ENCODE measurements at places on chromosomes 4 and X. TPM values are rescaled to one million over a fixed set of nuclear protein-coding genes. Genes with fewer than 3 reads are reported as not detected.
A peak's percentile ranks its signal among the peaks of the same experiment; 100 is the strongest.

- no peaks in the 10 kb centered on the region for H3K4me1 ChIP-seq
- H3K27me3 ChIP-seq: no peaks in the 10 kb centered on the region
- no peak overlapping the region for H3K4me3 ChIP-seq
- DNase-seq: no peak
- peaks cover 87% of the 10 kb centered on the region for H3K36me3 ChIP-seq
Observed at GRCh38 chr4:1738410-1738809, 17.1 kb downstream of the TACC3 start.

- no peaks in the 10 kb centered on the region for H3K27me3 ChIP-seq
- no peak overlapping the region for H3K27ac ChIP-seq
- no peak overlapping the region for H3K4me3 ChIP-seq
- no peaks in the 10 kb centered on the region for H3K36me3 ChIP-seq
- no peak for DNase-seq
- H3K4me1 ChIP-seq: peaks cover 22% of the 10 kb centered on the region
Observed at GRCh38 chr4:85867271-85867670, 392.3 kb downstream of the ARHGAP24 start.

GRCh38 chr4:104969394-104970082, 177.1 kb upstream of the TET2 start:
- H3K27me3 ChIP-seq: no peaks in the 10 kb centered on the region
- no peak overlapping the region for H3K4me3 ChIP-seq
- H3K4me1 ChIP-seq: no peaks in the 10 kb centered on the region
- DNase-seq: no peak
- H3K36me3 ChIP-seq: no peaks in the 10 kb centered on the region
- no peak overlapping the region for H3K27ac ChIP-seq

DNA sequence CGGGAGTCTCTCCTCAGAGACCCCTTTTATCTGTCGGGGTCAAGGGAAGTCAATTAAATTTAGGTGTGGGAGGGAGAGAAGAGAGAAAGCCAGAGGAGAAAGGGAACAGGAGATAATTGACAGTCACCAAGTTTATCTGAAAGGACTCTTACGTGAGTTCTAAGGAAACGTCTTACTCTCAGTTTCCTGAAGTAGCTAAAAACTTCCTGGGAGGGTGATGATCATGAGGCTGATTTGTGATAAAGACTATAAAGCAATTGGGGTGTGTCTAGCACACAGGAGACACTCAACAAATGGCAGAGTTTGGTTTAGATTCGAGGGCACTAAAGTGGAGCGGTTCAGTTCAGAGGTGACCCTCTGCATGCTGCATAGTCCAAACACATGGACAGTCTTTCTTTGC, 254.1 kb downstream of the FBXW7 start:
- H3K27me3 ChIP-seq: no peaks in the 10 kb centered on the region
- no peak for DNase-seq
- H3K36me3 ChIP-seq: no peaks in the 10 kb centered on the region
- H3K4me1 ChIP-seq: peaks cover 37% of the 10 kb centered on the region

DNA sequence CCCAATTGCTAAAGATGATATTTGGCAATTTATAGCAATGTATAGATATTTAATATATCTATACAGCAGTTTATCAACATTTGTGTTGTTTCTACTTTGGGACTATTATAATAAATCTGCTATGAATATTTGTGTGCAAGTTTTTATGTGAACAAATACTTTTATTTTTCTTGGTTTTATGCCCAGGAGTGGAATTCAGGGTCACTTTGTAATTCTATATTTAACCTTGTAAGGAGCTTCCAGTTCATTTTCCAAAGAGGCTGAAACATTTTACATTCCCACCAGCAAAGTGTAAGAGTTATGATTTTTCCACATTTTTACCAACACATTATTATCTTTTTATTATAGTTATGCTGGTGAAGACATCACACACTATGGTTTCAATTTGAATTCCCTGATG, 801.3 kb downstream of the PCDH18 start:
- peaks cover 20% of the 10 kb centered on the region for H3K4me1 ChIP-seq
- H3K27ac ChIP-seq: no peak overlapping the region
- DNase-seq: no peak

DNA sequence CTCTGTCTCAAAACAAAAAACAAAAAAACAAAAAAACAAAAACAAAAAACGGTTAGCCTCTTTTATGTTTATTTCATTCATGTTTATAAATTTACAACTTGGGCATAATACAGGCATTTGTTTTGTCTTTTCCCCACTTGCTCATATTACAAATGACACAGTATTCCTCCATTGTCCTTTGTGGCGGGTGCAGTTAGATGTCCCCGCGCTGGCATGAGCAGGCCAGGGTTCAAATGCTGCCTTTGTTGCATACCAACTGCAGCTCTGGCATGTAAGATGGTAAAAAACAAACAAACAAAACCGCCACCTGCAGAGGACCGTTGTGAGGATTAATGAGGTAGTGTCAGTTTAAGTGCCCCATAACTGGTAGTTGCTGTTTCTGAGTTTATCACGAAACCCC, 16.1 kb upstream of the HPF1 start:
- H3K4me3 ChIP-seq: no peak overlapping the region
- no peak overlapping the region for H3K27ac ChIP-seq
- no peak for DNase-seq
- no peaks in the 10 kb centered on the region for H3K36me3 ChIP-seq
- peaks cover 24% of the 10 kb centered on the region for H3K27me3 ChIP-seq
- peaks cover 11% of the 10 kb centered on the region for H3K4me1 ChIP-seq

DNA sequence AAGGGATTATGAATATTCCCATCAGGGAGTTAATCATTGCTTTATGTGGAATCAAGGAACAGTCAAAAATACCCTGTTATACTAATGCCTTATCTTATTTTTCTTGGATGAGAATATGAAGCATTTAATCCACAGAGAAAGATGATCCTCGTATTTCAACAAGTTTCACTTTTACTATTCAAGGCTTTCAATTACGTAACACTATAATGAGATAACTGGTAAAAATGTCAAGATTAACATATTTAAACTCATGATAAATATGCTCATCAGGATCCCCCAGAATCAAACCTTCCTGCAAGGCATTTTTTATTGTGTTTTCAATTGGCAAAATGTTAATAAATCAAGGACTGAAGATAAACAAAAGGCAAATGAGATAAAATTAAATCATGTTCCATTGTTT, 5.1 kb downstream of the ZXDA start:
- H3K4me3 ChIP-seq: no peak overlapping the region
- no peak for DNase-seq
- peaks cover 25% of the 10 kb centered on the region for H3K4me1 ChIP-seq
- H3K27ac ChIP-seq: no peak overlapping the region
- no peaks in the 10 kb centered on the region for H3K36me3 ChIP-seq

GRCh38 chrX:20527558-20528011, 260.9 kb upstream of the RPS6KA3 start:
- H3K4me1 ChIP-seq: peaks cover 11% of the 10 kb centered on the region
- no peak for DNase-seq
- no peak overlapping the region for H3K27ac ChIP-seq
- no peaks in the 10 kb centered on the region for H3K36me3 ChIP-seq

DNA sequence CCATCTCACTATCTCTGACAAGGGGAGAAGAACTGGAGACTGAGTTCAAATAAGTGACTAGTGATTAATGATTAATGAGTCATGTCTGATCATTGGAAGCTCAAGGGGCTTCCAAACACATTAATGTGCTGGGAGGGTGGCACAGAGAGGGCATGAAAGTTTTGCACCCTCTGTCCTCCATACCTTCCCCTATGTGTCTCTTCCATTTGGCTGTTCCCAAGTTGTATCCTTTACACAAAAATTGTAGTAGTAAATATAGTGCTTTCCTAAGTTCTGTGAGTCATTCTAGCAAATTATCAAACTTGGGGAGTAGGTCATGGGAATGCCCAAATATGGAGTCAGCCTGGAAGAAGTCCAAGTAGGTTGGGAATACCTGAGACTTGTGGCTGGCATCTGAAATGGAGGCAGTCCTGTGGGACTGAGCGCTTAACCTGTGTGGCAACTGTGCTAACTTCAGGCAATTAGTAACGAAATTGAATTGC, 4.1 kb upstream of the FAM200B start:
- H3K27me3 ChIP-seq: no peaks in the 10 kb centered on the region
- no peak for DNase-seq
- H3K4me3 ChIP-seq: peak overlapping the region; percentile 53
- H3K4me1 ChIP-seq: peaks cover 41% of the 10 kb centered on the region
- H3K36me3 ChIP-seq: peaks cover 7% of the 10 kb centered on the region

DNA sequence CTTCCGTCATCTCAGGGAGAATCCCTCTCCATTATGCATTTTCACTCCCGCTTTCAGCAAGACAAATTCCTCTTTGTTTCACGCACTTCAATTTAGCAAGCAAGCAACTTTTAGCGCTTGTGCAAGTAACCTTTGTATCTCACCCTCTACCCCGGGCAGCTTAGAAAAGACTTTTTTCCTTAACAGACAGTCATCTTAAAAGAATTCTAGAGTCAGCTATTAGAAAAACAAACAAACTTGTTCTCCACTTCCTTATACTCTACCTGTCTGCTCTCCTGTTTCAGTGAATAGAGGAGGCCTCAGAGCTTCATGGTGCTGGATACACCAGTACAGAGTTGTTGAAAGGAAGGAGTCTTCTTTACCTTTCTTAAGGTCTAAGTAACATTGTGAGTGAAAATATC, 12.1 kb downstream of the TIGD2 start:
- no peaks in the 10 kb centered on the region for H3K27me3 ChIP-seq
- H3K4me1 ChIP-seq: peaks cover 7% of the 10 kb centered on the region
- no peak for DNase-seq
- no peak overlapping the region for H3K4me3 ChIP-seq

The CFAP99 gene
- total RNA-seq: 0.41 TPM

DNA sequence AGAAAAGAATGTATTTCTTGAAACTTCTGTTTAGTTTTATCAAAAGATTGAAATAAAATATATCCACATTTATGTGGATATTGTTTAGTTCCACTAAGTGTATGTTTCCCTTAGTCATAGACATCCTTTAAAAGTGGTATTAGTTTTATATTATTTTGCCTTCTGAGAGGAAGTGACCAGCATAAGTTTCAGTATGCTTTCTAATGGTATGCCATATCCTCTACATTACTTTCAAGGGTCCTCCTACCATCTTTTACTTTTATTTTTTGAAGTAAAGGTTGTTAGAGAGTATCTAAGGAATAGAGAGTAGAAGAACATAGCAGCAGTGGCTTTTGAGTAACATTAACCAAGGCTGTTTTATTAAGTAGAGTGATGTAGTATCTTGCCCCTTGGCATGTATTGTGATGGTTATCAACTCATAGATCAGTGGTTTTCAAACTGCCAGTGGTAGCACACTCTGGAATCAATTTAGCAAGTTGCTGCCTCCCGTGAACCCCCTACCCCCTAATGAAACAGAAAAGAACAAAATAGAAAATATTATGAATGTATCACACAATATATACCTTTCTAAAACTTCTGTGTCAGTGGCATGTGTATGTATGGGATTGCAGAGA, 44.8 kb downstream of the RBPJ start:
- no peaks in the 10 kb centered on the region for H3K36me3 ChIP-seq
- no peak overlapping the region for H3K4me3 ChIP-seq
- DNase-seq: no peak
- peaks cover 54% of the 10 kb centered on the region for H3K4me1 ChIP-seq
- no peaks in the 10 kb centered on the region for H3K27me3 ChIP-seq

The NMU gene
- total RNA-seq: 43.5 TPM

The CXCL3 gene
- 3.5 TPM for total RNA-seq

DNA sequence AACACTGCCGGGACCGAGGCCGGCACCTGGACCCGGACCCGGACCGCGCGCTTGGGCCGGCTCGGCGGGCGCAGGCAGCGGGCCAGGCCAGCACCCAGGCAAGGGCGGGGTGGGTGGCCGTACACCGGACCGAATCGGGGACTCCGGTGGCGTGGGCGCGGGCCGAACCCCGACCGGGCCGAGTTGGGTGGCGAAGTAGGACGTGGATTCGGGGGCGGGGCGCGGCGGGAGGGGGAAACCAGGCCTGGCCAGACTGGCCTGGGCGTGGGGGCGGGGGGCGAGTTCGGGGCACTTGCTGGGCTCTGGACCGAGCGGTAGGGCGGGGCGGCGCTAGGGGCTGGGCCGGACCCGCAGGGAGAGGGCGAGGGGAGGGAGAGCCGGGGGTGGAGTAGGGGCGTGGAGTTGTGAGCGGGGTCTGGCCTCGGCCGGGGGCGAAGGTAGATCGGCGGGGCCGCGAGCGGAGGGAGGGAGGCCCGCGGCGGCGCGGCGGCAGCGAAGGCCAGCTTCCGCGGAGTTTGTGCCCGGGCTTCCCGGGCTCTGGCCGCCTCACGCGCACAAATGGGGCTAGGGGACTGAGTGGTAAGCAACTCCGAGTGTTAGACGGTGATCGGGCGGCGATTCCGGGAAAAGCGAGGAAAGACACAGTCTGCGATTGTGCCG, 1.8 kb upstream of the BCORL1 start:
- H3K27ac ChIP-seq: no peak overlapping the region
- H3K36me3 ChIP-seq: no peaks in the 10 kb centered on the region
- no peak overlapping the region for H3K4me3 ChIP-seq

The CT45A1 gene
- total RNA-seq: not detected

DNA sequence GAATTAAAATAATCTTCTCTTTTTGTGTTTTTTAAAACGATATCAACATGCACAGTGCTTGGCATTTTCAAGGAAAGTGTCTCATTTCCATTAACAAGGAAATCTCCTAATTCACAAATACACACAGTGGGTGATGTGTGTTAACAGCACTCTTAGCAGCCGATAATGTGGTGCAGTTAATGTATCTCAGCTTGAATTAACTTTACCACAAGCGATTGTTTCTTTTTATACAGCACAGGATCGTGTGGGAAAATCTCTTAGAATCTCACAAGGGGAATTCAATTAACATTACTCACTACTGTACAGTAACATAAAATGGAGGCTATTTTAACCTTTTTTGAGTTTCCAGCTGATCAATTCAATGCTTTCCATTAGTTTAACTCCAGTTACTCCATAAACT, 1841.9 kb downstream of the STIM2 start:
- no peak for DNase-seq
- H3K4me3 ChIP-seq: no peak overlapping the region
- peaks cover 34% of the 10 kb centered on the region for H3K4me1 ChIP-seq
- no peaks in the 10 kb centered on the region for H3K27me3 ChIP-seq

DNA sequence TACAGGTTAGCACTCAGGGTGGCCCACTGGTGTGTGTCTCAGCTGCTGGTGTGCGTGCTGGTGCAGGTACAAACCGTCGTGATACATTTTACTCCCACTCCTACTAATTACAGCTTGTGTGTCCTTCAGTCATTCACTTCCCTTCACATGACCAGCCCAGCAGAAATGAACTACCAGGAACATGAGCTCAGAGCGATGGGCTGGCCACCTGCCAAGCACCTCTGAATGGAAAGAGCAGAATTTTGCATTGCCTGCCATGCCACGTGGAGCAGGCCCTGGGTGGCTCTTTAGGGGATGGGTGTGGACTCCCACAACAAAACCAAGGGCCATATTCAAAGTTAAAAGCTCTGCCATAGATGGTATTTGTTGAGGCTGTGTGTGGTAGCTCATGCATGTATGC, 58.9 kb upstream of the PGM2 start:
- no peak overlapping the region for H3K27ac ChIP-seq
- no peaks in the 10 kb centered on the region for H3K27me3 ChIP-seq
- no peak for DNase-seq
- H3K4me3 ChIP-seq: no peak overlapping the region

The TBC1D25 gene
- 7.5 TPM for total RNA-seq

The CSAG3 gene
- total RNA-seq: 14.1 TPM

The ARHGEF6 gene
- 5.6 TPM for total RNA-seq

Data from WTC11 (cell line).